CD4-positive, alpha-beta T cell treated with Interleukin-2 at 100 ng/mL for 4 hours (primary cell): ENCODE measurements at places on chromosomes 12 and 14.
A peak's percentile ranks its signal among the peaks of the same experiment; 100 is the strongest.

DNA sequence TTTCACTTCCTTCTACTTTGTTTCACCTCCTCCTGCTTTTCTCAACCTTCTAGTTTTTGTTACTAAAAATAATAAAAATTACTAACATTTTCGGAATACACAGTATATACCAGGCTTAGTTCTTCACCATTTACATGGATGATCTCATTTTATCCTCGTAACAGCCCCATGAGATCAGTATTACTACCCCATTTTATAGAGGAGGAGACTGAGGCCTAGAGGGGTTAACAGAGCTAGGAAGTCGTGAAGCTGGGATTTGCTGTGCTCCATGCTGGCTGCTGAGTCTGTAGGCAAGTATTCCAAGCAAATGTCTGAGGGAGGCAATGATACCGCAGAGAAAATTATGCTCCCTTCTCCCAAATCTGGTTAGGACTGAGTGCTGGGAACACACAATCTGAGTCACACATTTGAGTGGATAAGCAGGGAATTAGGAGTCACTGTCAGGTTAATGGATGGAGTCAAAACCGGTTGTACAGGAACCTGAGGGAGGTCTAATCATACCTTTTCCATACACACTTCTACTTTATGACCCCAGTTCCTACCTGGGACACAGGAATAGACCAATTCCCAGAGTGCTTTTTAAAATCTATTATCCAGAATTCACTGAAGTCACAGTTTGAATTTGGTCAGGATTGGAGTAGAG, 51.1 kb downstream of the ZFYVE26 start:
- DNase-seq: no peak

DNA sequence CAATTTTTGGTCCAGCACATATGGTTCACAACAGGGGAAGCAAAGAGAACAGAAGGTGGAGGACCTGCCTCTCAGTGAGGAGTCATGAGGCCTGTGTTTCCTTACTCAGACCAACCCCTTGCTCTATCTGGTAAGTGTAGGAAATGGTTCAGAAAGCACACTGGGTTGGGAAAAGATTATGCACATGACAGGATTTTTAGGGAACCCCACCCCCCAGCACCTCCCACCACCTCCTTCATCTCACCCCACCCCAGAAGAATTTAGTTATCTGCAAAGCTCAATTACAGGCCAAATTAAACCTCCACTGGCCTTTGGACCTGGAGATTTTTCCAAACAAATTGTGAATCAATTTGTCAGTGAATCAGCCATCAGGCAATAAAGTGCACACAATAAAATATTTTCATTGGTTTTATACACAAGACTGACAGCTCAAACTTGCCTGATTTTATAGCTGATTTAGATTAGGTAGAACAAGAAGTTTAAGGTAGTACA, 132.8 kb downstream of the DACT1 start:
- DNase-seq: no peak

GRCh38 chr12:122031342-122032216, 9.9 kb downstream of the BCL7A start:
- DNase-seq: peak; percentile 34

GRCh38 chr12:12714276-12715021, 2.7 kb upstream of the CDKN1B start:
- DNase-seq: peak; percentile 78

GRCh38 chr14:105850853-105851581, 324.6 kb downstream of the TMEM121 start:
- DNase-seq: no peak

GRCh38 chr14:87615047-87615446, 377.9 kb downstream of the GALC start:
- DNase-seq: no peak

DNA sequence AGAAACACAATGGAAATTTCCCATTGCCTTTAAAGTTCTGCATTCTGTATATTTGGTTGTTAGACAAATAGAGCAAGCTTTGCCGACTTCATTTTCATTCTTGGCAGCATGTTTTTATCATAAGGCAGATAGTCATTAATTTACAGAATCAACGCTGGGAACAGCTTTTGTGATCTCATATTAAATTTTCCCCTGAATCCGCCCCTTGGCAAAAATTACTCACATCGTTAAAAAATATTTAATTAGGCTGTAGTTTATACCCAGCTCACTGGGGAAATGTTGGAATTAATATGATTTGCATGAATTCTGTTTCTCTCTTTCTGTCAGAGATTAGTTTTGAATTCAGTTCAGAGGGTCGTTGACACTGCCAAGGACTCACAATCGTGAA, 297.6 kb downstream of the EGLN3 start:
- DNase-seq: no peak

- no peak for DNase-seq
Observed at GRCh38 chr12:109173443-109174240, 57.3 kb downstream of the ACACB start.

GRCh38 chr12:78802593-78802992, 62.0 kb upstream of the SYT1 start:
- no peak for DNase-seq

DNA sequence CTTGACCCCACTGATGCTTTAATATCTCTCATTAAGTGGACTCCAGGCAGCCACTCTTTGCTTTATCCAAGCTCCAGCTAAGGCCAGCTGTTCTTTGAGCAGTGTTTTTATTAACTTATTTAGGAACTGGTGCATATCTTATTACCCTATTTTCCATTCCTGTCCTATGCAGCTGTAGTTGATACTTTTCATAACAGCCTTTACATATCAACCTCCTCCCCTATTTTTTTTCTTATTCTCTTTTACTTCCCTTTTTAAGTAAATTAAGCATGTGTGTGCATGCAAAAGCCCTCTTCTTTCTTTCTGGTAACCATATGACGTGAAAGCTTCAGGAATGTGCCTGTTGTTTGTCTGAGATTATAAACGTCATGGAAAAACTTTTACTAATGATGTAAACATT, 121.2 kb downstream of the PTPRQ start:
- DNase-seq: no peak

- no peak for DNase-seq
Observed at GRCh38 chr12:25394025-25394424, 143.3 kb upstream of the KRAS start.
